SK-N-SH (cell line): ENCODE measurements at places on chromosomes 6 and 20. TPM values are rescaled to one million over a fixed set of nuclear protein-coding genes. Genes with fewer than 3 reads are reported as not detected.

GRCh38 chr6:15574486-15574885, 88.3 kb downstream of the DTNBP1 start:
- no peaks in the 10 kb centered on the region for H3K27me3 ChIP-seq
- no peak overlapping the region for H3K27ac ChIP-seq
- H3K4me3 ChIP-seq, result no peak overlapping the region
- no peaks in the 10 kb centered on the region for H3K36me3 ChIP-seq

DNA sequence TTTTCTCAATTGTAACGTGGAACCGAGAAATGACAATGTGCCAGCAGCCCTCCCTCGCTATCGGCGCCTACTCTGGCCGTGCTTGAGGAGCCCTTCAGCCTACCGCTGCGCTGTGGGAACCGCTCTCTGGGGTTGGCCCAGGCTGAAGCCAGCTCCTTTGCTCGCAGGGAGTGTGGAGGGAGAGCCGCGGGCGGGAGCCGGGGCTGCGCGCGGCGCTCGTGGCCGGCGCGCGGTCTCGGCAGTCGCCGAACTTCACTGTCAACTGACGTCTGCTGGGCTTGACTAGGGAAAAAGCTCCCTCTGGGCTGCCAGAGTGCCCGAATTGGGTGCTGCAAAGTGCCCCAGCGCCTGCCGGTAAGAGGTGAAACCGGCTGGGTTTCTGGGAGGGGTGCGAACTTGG, 29.7 kb upstream of the GCNT2 start:
- no peak overlapping the region for H3K27ac ChIP-seq
- H3K4me3 ChIP-seq, result no peak overlapping the region
- H3K36me3 ChIP-seq, result no peaks in the 10 kb centered on the region
- no peaks in the 10 kb centered on the region for H3K4me1 ChIP-seq

- peaks cover 11% of the 10 kb centered on the region for H3K27me3 ChIP-seq
- no peak overlapping the region for H3K4me3 ChIP-seq
- no peak for DNase-seq
- H3K36me3 ChIP-seq, result no peaks in the 10 kb centered on the region
These were observed 3.8 kb upstream of the SOX18 start for GRCh38 chr20:64052987-64053840.

DNA sequence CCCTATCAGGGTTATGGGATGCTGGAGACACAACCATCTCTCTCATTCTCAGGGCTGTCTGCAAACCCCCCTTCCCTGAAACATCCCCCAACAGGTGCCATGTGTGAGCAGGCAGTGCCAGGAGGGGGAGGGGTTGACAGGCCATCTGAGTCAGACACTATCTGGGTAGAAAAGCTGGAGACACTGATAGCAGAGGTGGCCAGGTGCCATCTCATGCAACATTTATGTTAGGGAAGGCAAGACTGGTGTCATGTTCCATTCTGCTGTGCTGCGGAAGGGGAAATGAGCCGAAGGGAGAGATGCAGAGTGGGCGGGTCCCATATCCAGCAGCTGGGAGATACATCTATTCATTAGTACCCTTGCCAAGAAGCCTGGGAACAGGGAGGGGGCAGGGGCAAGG, 3.5 kb downstream of the LHFPL5 start:
- H3K4me3 ChIP-seq, result no peak overlapping the region
- H3K27ac ChIP-seq, result no peak overlapping the region
- H3K36me3 ChIP-seq, result no peaks in the 10 kb centered on the region
- H3K4me1 ChIP-seq, result peaks cover 7% of the 10 kb centered on the region; the same call in 1 of the 2 replicates
- no peaks in the 10 kb centered on the region for H3K27me3 ChIP-seq

DNA sequence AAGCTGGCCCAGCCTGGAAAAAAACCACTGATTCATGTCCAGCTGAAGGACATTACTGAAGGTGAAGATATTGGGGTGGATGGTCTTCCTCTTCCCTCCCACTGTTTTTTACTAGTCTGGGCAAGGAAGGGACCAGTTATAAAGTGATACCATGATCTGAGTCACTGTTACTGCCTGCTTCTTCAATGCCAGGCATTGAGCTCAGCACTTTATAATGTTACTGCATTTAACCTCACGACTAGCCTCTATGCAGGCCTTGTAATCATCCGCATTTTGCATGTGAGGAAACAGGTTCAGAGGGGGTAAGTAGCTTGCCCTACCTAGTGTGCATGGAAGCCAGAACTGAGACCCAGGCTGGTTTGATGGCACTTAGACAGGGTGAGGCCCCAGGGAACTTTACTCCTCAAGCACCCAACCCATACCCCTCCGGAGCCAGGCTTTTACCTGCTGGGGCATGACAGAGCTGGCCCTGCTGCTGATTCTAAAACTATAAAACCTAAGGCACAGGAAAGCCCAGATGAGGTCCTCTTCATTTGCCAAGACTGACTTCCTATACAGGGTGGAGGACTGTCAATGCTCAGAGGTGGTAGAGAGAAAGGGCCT, 11.0 kb upstream of the KCNK5 start:
- no peaks in the 10 kb centered on the region for H3K36me3 ChIP-seq
- H3K4me1 ChIP-seq, result no peaks in the 10 kb centered on the region; the same call in 1 of the 2 replicates
- DNase-seq, result no peak
- no peak overlapping the region for H3K27ac ChIP-seq
- H3K27me3 ChIP-seq, result no peaks in the 10 kb centered on the region
- H3K4me3 ChIP-seq, result no peak overlapping the region

GRCh38 chr6:163712566-163712961, 298.0 kb downstream of the QKI start:
- H3K4me3 ChIP-seq, result no peak overlapping the region
- H3K4me1 ChIP-seq, result peaks cover 11% of the 10 kb centered on the region; the same call in 1 of the 2 replicates
- no peaks in the 10 kb centered on the region for H3K36me3 ChIP-seq

- H3K4me1 ChIP-seq, result peaks cover 26% of the 10 kb centered on the region
- H3K27ac ChIP-seq, result peak overlapping the region; percentile 14; the same call in 1 of the 2 replicates
- H3K4me3 ChIP-seq, result no peak overlapping the region
- no peaks in the 10 kb centered on the region for H3K36me3 ChIP-seq
These were observed 35.1 kb upstream of the CCN6 start for GRCh38 chr6:112018619-112019416.

- no peaks in the 10 kb centered on the region for H3K27me3 ChIP-seq
- no peaks in the 10 kb centered on the region; the same call in 1 of the 2 replicates for H3K4me1 ChIP-seq
- no peaks in the 10 kb centered on the region for H3K36me3 ChIP-seq
- no peak overlapping the region for H3K27ac ChIP-seq
- no peak overlapping the region for H3K4me3 ChIP-seq
These were observed 25.6 kb upstream of the GABRR1 start for GRCh38 chr6:89242574-89243330.

Gene PPP1R11
- polyA plus RNA-seq, result 46.8 and 52.8 TPM in 2 replicates

Gene HFE
- polyA plus RNA-seq, result not detected in 2 replicates

- no peak overlapping the region for H3K27ac ChIP-seq
- no peak overlapping the region for H3K4me3 ChIP-seq
- no peak for DNase-seq
- no peaks in the 10 kb centered on the region for H3K27me3 ChIP-seq
- H3K36me3 ChIP-seq, result no peaks in the 10 kb centered on the region
These were observed 47.8 kb downstream of the PSMB1 start for GRCh38 chr6:170505306-170505705.

Gene TGM3
- polyA plus RNA-seq, result not detected in 2 replicates

- no peaks in the 10 kb centered on the region for H3K27me3 ChIP-seq
- DNase-seq, result no peak
- H3K4me1 ChIP-seq, result no peaks in the 10 kb centered on the region
- no peak overlapping the region for H3K27ac ChIP-seq
- H3K36me3 ChIP-seq, result no peaks in the 10 kb centered on the region
These were observed 201.0 kb downstream of the SYNDIG1 start for GRCh38 chr20:24670341-24670872.

GRCh38 chr6:37396571-37397180, 36.3 kb upstream of the CMTR1 start:
- peaks cover 15% of the 10 kb centered on the region; the same call in 1 of the 2 replicates for H3K4me1 ChIP-seq
- H3K27me3 ChIP-seq, result 0 out of 2 replicates have a peak, but pooled peaks cover 5% of the 10 kb centered on the region
- no peak for DNase-seq
- peaks cover 8% of the 10 kb centered on the region for H3K36me3 ChIP-seq
- H3K27ac ChIP-seq, result no peak overlapping the region

Gene EPPIN
- polyA plus RNA-seq, result not detected in 2 replicates

DNA sequence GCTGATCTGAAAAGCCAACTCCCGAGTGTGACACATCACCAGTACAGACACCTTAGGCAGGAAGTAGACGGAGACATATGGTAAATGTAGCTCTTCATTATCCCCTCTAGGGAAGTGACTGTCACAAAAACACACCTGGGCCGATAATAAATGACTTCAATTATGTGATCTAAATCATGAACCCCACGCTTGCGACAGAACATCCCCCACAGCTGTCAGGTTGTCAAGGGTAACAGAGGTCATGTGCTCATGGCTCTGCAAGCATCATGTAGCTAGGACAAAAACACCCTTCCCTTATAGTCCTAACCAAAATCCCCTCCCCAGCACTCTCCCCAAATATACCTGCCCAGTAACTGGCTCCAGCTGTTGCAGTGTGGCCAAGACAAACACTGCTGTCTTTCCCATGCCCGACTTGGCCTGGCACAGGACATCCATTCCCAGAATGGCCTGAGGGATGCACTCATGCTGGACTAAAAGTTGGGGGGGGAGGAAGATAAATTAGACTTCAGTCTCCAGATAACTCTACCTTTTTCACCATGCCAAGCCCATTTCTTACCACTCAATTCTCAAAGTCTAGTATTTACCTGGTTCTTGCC, 2.9 kb downstream of the DDX39B start:
- H3K27me3 ChIP-seq, result no peaks in the 10 kb centered on the region
- peak overlapping the region; percentile 74 for H3K4me3 ChIP-seq
- peaks cover 52% of the 10 kb centered on the region for H3K36me3 ChIP-seq
- no peak overlapping the region for H3K27ac ChIP-seq

DNA sequence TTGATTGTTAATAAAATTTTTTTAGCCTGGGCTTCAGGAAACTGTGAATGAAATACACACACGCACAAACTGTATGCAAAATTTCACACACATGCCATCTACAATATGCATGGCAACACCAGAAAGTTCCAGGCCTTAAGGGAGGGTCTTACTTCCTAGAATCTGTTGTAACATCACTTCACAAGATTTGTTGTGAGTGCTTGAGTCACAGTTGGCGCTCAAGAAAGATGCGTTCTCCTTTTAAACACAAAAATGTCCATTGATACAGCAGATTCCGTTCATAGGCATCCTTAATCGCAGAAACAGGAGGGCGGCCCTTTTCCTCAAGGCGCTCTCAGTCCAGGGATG, 485 bp upstream of the RTF2 start:
- no peak for DNase-seq
- no peaks in the 10 kb centered on the region for H3K27me3 ChIP-seq
- H3K27ac ChIP-seq, result peak overlapping the region; percentile 76
- H3K36me3 ChIP-seq, result peaks cover 6% of the 10 kb centered on the region
- H3K4me1 ChIP-seq, result peaks cover 4% of the 10 kb centered on the region; the same call in 1 of the 2 replicates

DNA sequence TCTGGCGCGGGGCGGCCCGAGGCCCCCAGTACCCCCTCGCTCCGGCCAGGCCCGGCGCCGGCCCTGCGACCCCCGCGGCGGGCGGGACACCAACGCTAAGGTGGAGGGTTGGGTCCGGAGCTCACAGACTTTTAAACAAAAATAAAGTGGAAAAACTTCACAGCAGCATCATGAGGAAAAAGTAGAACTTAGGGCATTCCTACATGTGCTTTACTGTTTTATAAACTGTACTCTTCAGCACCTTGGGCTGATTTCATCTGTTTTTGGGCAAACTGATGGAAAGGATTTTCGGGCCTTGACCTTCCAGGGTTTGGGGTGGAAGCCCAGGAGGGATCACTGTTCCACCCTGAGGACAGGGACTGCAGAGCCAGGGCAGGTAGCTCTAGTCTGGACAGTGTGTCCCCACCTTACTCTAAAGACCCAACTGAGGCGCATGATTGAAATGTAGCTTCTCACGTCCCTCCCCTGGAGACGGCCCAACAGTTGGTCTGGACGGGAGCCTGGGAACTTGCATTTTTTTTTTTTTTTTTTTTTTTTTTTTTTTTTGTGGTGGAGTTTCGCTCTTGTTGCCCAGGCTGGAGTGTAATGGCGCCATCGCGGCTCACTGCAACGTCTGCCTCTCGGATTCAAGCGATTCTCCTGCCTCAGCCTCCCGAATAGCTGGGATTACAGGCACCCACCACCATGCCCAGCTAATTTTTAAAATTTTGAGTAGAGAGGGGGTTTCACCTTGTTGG, 740 bp downstream of the NELFCD start:
- peak overlapping the region; percentile 85 for H3K27ac ChIP-seq
- peaks cover 2% of the 10 kb centered on the region for H3K36me3 ChIP-seq
- peak; percentile 47 for DNase-seq
- H3K4me1 ChIP-seq, result peaks cover 31% of the 10 kb centered on the region; the same call in 1 of the 2 replicates
- peak overlapping the region; percentile 87 for H3K4me3 ChIP-seq

Gene SLC17A4
- not detected in 2 replicates for polyA plus RNA-seq

Gene NUDT3
- 11.9 and 14.4 TPM in 2 replicates for polyA plus RNA-seq

- no peak for DNase-seq
- H3K27ac ChIP-seq, result no peak overlapping the region
These were observed 21.1 kb downstream of the TPD52L1 start for GRCh38 chr6:125174626-125175025.

Gene E2F1
- 12.4 and 15.0 TPM in 2 replicates for polyA plus RNA-seq

GRCh38 chr6:18090349-18090786, 32.1 kb downstream of the NHLRC1 start:
- no peaks in the 10 kb centered on the region for H3K4me1 ChIP-seq
- no peaks in the 10 kb centered on the region for H3K36me3 ChIP-seq
- no peak overlapping the region for H3K4me3 ChIP-seq
- no peaks in the 10 kb centered on the region for H3K27me3 ChIP-seq
- H3K27ac ChIP-seq, result no peak overlapping the region

- H3K4me1 ChIP-seq, result peaks cover 2% of the 10 kb centered on the region; the same call in 1 of the 2 replicates
- H3K27ac ChIP-seq, result no peak overlapping the region
- no peaks in the 10 kb centered on the region for H3K36me3 ChIP-seq
- no peak overlapping the region for H3K4me3 ChIP-seq
- no peak for DNase-seq
- H3K27me3 ChIP-seq, result no peaks in the 10 kb centered on the region
These were observed 306.9 kb upstream of the SGK1 start for GRCh38 chr6:134624781-134625180.

Gene ISM1
- polyA plus RNA-seq, result not detected in 2 replicates

- no peaks in the 10 kb centered on the region for H3K36me3 ChIP-seq
- no peaks in the 10 kb centered on the region for H3K4me1 ChIP-seq
- no peak overlapping the region for H3K4me3 ChIP-seq
- no peaks in the 10 kb centered on the region for H3K27me3 ChIP-seq
- no peak for DNase-seq
- H3K27ac ChIP-seq, result no peak overlapping the region
These were observed 12.1 kb upstream of the HINT3 start for GRCh38 chr6:125944434-125944816.
